ENCODE measurements at places on chromosomes 5 and 9.

DNA sequence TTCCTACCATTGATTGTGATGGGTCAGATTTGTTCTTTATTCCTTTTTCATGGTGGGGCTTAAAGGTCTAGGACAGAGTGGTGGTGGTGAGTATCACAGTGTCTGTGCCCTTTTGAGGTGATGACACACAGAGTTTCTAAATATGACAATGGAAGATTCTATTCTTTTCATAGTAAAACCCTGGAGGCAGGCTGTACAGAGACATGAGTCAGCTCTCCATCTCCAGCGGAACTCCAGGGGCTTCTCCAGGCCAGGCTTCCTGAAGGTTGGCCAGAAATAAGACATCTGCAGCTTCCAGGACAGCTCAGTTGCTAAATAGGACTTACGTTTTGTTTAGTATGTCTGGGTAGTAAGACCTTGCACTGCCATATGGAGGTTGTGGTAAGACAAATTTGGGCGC lies 229.5 kb downstream of the CD180 start:
- no peak for DNase-seq

GRCh38 chr5:144433893-144434292 lies 263.2 kb downstream of the KCTD16 start:
- no peak for DNase-seq

GRCh38 chr9:82539856-82540579 lies 522.9 kb downstream of the RASEF start:
- no peak for DNase-seq

DNA sequence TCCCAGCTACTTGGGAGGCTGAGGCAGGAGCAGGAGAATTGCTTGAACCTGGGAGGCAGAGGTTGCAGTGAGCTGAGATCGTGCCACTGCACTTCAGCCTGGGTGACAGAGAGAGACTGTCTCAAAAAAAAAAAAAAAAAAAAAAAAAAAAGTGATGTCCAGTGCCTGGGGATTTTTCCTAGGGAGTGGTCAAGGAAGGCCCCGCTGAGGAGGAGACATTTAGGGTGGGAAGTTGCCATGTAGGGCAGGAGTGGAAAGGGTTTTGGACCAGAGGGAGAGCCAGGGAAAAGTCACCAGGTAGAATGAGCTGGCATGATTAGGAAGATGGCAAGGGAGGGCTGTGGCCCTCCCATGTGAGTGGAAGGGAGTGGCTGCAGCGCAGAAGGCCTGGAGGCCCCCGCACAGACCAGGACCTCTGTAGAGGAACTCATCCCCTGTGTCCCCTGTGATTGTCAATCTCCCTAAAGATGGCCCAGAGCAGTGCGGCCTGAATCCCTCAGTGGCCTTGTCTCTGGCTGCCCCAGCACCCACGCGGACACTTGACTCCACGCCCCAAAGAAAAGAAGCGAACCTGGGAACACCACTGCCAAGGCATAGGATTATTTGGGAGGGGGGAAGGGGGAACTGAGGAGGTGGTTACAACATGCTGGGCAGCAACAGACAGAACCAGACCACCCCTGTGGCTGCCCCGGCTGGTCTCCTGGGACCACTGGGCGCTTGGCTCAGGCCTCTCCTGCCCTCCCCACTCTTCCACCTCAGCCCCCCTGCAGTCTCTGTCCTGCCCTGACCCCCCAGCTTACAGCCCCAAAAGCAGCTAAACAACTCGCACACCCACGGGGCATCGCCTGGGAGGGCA lies 2.6 kb upstream of the SQSTM1 start:
- DNase-seq: no peak

- no peak for DNase-seq
These were observed 2.7 kb downstream of the HSPB3 start for GRCh38 chr5:54458221-54458620.

- DNase-seq: no peak
These were observed 3.8 kb downstream of the SPRY4 start for GRCh38 chr5:142320851-142321560.

Data from head of caudate nucleus (tissue), 42 donors.